ENCODE measurements at places on chromosomes 11 and 22. TPM values are rescaled to one million over a fixed set of nuclear protein-coding genes. Genes with fewer than 3 reads are reported as not detected.
A peak's percentile ranks its signal among the peaks of the same experiment; 100 is the strongest.

- DNase-seq = peak; percentile 22
Observed at GRCh38 chr11:92852946-92853345, 116.5 kb upstream of the MTNR1B start.

- DNase-seq = no peak
Observed at GRCh38 chr22:50621948-50622722, 5.8 kb downstream of the ARSA start.

GRCh38 chr22:36571991-36572390 is 43.0 kb upstream of the EIF3D start:
- no peak for DNase-seq

DNA sequence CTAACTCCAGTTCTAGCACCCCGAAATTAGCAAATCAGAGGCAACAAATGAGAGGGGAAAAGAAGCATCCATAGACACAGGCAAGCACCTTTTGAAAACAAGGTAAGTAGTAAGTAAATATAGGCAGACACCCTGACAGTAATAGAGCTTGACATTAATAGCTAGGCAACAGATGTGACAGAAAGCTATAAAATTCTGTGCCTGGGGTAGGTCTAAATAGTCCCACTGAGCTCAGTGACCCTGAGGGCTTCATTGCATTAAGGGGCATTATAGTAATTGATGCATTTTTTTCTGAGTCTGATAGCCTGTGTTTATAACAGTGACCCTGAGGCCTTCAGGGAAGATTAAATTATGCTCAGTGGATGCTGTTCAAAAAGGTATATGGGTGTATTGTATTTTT is 197.1 kb downstream of the HIPK3 start:
- DNase-seq = no peak

- DNase-seq = no peak
Observed at GRCh38 chr22:29693671-29694070, 26.1 kb upstream of the CABP7 start.

DNA sequence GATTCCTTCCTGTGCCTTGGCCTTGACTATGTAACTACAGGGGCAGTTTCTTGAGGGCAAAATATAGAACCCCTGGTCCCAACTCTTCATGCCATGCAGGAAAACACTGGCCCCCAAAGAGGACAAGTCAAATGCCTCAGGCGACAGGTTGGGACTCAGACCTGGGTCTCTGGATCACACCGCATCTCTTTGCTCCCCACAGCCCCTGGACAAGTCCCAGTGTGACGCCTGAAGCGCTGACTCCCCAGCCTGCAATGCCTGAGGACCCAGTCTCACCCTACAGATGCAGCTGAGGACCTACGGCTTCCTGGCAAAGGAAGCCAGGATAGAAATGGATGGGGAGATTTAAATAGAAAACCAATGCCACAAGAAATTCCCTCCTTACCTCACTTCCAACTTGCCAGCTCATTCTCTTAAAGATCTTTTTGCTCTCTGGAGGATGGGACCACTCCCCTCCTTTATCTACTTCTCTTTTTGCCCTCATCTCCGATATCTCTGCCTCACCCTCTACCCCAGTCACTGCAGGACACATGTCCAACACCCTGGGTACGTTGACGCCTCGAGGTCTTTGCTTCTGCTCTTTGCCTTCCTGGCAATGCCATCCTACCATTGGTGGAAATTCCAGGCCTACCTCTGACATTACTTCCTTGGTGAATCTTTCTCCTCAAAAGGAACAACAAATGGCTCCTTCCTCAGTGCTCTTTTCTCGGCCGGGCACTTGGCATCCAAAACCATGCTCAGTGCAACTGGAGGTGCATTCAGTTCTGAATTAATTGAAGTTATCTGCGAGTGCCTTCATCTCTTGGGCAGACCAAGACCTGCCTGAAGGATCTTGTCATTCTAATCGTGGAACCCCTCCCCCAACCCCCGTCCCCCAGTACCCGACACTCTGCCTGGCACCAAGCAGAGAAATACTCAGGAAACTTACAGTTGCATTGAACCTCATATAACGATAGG is 2.0 kb upstream of the PRDM11 start:
- DNase-seq = no peak

- peak; percentile 50 for DNase-seq
Observed at GRCh38 chr11:114079511-114080065, 20.1 kb downstream of the ZBTB16 start.

- DNase-seq = no peak
Observed at GRCh38 chr22:43391306-43391705, 20.5 kb upstream of the MPPED1 start.

DNA sequence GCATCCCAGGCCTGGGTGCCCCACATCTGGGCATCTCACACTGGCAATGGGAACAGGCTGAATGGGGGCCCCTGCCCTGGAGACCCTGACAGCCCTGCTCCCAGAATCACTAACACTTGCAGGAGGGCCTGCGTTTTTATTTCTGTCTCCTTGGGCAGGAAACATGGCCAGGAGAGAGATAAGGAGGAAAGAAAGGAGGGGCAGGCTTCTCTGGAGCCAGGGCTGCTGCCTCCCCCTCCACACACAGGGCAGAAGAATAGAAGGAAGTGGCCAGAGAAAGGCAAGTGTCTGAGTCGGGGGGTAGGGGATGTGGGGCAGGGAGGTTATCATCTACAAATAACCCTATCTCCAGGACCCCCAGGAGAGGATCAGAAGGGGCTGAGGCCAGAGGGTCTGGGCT is 25.5 kb upstream of the TSPAN18 start:
- no peak for DNase-seq

DNA sequence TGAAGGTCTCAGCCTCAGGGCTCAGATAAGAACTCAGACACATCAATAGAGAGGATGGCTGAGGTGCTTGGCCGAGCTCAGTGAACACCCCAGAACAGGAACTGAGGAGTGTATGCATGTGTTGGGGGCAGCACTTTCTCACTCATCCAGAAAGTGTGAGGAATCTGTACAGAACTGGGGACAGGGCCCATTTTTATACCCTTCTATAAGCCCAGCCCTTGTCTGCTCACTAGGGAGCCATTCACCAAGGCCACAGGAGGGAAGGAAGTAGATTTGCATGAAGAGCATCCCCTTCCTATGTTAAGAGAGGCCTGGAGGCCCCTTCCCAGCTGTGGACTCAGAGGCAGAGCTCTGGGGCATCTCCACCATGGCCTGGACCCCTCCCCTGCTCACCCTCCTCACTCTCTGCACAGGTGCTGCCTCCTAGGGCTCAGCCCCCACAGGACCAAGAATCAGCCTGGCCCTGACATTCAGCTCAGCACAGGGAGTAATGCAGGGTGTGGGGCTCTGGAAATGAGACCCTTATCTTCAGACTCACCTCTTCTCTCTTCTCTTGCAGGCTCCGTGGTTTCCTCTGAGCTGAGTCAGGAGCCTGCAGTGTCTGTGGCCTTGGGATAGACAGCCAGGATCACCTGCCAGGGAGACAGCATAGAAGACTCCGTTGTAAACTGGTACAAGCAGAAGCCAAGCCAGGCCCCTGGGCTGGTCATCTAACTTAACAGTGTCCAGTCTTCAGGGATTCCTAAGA is 39.9 kb upstream of the GGTLC2 start:
- DNase-seq = no peak

DNA sequence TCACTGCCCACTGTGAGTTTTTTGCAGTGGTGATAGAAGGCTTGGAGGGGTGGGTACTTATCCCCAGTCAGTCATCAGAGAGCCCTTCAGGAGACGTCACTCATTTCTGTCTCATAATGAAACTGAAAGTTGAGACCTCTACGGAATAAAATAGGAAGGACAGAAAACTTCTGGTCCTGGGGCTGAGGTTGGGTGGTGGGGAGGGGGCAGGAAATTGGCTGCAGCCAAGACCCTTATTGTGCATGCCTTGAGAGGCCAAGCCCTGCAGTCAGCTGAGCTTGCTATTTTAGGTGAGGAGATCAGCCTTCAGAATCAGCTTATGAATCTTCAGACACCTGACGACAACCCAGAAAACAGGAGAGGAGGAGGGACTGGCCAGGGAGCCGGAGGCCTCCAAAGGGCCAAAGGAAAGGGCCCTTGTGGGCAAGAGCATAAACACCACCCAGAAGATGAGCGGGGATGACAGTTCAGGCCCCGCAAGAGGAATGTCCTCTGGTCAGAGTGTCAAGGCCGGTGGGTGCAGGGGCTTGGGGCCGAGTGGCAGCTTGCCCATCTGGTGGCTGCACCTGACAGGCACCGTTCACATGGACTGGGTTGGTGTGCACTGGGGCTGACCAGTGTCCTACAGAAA is 17.9 kb upstream of the ADA2 start:
- DNase-seq = no peak

DNA sequence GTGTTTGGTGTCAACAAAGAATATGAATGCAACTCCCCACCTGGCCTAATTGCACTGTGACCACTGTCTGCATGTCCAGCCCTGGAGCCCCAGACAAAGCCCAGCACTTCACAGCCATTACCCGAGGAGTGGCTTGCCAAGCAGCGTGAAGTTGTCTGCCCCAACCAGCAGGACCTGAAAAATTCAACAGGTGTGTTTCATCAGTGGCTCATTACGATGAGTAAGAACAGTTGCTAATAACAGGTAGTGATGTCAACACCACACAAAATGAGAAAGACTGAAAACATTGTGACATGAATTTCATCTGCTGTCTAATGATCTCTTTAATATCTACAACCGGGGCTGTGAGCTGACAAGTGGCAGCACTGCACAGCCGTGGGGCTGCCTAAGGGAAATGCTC is 10.3 kb downstream of the MRPL21 start:
- DNase-seq = no peak

DNA sequence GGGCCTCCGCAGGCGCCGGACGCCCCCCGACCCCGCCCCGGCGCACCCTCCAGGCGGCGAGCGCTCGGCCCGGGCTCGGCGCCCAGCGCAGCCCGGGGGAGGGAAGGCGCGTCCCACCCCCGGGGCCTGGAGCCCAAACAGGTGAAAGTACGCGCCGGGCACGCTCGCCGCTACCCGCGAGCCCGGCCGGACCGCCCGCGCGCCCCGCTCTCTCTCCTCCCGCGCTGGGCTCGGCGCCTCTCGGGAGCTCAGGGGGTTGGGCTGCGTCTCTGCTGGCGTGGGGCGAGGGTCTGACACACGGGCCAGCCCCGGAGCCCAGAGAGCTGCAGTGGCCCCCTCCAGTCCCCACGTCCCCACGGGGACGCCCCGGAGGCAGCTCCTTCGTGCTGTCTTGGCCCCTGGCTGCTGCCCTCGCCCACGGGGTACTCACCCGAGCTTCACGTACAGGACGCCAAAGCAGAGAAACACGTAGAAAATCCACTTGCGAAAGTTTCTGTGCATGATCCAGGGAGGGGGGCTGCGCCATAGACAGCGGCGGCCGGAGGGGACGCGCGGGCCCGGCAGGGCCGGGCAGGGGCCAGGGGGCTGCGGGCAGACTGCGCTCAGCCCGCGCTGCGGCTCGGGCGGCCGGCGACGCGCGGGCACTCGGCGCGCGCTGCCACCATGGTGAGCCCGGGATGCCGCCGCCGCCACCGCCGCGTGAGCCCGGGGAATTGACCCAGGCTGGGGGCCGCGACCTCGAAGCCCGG is 534 bp downstream of the WNT7B start:
- DNase-seq = no peak

GRCh38 chr11:117827521-117828511 is 3.3 kb upstream of the FXYD2 start:
- no peak for DNase-seq

The PTPMT1 gene
- total RNA-seq = 94.0 TPM

The C11orf91 gene
- not detected for total RNA-seq

The SNX32 gene
- total RNA-seq = not detected

The CRYBB2 gene
- not detected for total RNA-seq

The MN1 gene
- total RNA-seq = 0.17 TPM

All from renal cortical epithelial cell (primary cell).